ENCODE measurements at places on chromosomes 1 and 21.

- no peak for DNase-seq
Observed at GRCh38 chr1:87753366-87753765, 424.7 kb downstream of the LMO4 start.

- peak; percentile 41 for DNase-seq
Observed at GRCh38 chr1:228647523-228648444, 87.5 kb upstream of the RHOU start.

DNA sequence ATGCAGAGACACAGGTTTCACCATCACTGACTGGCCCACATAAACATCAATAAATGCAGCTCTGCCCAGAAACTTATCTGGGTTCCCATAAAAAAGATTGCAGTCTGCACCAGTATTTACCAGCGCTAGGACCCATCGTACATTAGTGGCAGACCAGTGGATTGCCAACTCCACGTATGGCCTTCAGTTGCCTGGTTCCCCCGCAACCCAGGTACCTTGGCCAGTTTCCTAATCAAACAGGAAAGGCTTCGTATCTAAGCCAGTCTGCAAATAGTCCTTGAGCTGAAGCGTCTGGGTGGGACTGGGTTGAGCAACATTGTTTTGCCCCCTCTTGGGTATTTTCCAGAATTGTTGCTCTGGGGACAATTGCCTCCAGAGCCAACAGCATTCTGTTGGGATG is 1639.3 kb downstream of the MRPL39 start:
- no peak for DNase-seq

DNA sequence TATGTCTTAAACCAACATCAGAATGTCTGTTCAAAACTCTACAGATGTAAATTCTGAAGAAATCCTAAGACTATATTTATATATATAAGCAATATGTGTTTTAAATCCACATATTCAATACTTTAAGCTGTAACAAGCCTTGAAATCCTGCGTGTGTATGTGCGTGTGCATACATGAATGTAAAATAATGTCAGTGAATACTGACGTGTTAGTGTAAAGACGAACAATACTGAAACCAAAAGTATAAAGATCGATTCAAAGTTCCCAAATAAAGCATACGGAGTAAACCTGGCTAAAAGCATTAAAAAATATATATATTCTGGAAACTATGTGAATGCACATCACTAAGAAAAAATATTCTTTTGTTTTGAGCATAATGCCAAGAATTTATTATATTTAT is 668.6 kb upstream of the NCAM2 start:
- DNase-seq: no peak

DNA sequence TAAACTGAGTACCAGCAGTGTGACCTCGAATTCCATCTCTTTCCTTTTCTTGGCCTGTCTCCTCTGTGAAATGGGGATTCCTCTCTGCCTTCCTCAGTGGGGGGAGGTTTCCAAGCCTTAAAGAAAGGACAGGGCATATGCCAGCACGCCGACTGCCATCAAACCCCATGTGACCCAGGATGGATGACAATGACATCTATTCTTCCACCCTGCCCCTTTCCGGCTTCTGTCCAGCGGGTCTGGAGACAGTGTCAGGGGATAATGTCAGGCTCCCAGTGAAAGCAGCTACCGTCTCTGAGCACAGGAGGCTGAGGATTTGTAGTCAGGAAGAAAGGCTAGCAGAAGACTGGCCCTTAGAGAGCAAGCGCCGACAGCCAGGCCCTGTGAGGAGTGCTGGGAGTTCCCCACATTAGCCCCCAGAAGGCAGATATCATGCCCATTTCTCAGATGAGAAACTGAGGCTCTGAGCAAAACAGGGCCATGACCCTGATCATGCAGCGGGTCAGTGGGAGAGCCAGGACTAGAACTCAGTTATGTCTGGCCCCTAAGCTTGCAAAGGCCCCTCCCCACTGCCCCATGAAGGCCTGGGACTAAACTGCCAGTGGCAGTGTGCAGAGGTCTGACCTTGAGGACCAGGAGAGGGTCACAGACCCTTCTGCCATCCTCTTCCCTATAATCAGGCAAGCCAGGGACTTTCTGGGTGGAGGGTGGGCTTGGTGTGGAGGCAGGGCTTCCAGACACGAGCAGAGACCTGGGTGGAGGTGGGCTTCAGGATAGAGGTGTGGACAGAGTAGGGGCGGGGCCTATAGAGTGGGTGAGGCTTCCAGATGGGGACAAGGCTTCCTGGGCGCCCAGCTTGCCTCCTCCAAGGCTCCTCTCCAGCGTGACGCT is 30.1 kb downstream of the CDCA8 start:
- DNase-seq: no peak

DNA sequence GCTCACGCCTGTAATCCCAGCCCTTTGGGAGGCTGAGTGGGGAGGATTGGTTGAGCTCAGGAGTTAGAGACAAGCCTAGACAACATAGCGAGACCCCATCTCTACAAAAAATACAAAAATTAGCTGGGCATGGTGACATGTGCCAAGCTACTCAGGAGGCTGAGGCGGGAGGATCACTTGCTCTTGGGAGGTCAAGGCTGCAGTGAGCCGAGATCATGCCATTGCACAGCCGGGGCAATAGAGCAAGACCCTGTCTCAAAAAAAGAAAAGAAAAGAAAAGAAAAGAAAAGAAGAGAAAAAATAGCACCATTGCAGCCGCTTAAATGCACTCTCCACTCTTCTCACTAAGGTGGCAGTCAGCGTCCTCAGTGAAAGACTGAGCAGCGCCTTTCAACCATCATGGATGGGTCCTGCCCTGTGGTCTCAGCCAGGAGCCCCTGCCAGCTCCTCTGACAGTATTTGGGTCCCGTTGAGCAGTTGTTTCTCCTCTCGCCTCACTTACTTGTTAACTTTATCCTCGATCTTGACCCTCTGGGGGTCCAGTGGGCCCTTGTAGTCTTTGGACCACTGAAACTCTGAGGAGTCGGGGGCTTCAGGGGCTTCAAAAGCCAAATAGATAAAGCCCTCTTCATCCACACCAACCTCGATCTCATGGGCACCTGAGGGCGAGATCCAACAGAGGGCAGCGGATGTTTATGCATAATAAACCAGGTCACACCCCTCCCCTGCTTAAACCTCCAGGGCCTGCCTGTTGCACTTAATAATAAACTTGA is 36.9 kb downstream of the MYOM3 start:
- DNase-seq: no peak

- DNase-seq: no peak
Observed at GRCh38 chr1:30762152-30762929, 4.8 kb upstream of the LAPTM5 start.

DNA sequence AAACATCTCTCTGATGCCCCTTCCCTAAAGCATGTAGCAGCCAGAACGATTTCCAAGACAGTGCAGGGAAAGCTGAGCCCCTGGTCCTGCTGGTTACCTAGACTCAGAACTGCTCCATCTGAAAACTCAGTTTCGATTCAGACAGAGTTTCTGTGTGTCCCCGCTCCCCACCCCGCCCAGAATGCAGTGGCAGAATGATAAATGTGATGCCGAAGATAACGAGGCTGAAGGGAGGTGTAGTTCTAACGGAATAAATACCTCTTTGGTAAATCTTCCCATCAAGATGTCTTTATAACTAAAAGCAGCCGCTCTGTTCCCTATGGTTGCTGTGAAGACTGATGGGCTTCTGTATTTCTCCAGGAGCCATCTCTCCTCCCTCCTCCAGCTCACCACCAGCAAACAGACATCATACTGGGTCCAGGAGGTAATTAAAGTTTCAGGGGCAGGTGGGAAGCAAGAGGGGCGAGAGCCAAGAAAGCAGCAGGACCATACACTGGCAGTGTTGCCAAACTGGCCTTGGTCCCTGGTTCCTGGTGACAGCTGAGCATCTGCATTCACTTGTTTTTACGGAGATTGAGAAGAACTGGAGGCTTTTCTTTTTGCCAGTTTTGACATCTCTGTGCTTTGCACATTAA is 76.9 kb downstream of the DDX20 start:
- no peak for DNase-seq

- DNase-seq: no peak
Observed at GRCh38 chr1:116491700-116492357, 79.0 kb downstream of the CD58 start.

DNA sequence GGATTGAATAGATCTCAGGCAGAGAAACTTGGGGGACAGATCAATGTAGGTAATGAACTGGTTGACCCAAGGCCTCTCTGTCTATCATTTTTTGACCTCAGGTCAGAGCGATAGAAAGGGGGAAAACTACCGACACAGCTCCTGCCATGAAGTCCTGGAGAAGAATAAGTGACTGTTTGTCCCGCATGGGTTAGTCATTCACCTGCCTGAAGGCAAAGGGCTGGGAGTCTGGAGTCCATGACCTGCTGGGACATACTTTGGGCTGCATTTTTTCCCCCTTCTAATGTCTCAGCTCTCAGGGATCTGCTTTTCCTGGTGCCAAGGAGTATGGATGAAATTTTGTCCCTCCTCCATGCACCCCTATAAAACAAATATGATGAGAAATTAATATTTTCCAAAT is 1.6 kb upstream of the ROR1 start:
- DNase-seq: no peak

GRCh38 chr1:55584526-55585401 is 369.6 kb upstream of the USP24 start:
- peak; percentile 75 for DNase-seq

- DNase-seq: no peak
Observed at GRCh38 chr21:46211376-46211775, 17.2 kb downstream of the LSS start.

GRCh38 chr1:23727362-23727811 is 15.9 kb upstream of the ELOA start:
- DNase-seq: peak; percentile 62

DNA sequence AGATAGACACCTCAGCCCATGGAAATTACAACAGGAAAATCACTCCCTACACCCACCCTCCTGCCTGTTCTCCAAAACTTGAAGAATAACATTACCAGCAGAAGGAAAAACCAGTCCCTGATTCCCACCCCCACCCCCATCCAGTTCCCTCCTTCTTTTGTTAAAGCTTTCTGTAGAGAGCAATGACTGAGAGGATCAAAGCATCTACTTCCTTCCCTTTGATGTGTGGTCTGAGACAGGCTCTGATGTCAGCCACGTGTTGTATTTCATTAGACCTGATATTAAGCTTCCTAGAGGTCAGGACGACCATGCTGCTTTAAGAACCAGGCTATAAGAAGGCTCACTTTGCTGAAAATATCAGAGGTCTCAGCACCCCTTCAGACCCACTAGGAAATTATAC is 73.9 kb upstream of the HAO2 start:
- DNase-seq: no peak

- DNase-seq: no peak
Observed at GRCh38 chr1:204495078-204495753, 611 bp upstream of the PIK3C2B start.

DNA sequence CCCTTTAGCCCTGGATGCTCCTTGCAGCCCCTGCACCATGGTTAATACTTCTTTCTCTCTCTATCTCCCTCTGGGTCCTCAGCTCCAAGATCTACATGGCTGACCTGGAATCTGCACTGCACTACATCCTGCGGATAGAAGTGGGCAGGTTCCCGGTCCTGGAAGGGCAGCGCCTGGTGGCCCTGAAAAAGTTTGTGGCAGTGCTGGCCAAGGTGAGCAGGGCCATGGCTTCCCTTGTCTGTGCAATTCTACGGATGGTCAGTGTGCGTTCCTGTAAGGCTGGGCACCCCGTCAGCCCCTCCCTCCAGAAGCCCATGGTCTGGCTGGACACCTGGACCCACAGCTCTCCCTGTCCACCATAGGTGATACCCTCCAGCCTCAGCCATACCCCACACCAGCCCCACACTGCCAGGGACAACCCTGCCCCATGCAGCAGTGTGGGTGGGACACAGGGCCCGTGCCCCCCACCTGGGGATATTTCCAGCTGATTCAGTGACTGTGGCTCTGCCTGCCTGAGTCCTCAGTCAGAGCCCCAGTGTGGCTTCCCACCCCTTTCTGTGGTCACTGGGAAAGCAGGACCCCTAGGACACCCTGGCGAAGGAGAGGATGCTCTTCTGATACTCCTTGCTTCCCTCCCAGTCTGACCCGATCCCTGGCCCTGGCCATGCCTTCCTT is 31.4 kb downstream of the QSOX1 start:
- DNase-seq: no peak

DNA sequence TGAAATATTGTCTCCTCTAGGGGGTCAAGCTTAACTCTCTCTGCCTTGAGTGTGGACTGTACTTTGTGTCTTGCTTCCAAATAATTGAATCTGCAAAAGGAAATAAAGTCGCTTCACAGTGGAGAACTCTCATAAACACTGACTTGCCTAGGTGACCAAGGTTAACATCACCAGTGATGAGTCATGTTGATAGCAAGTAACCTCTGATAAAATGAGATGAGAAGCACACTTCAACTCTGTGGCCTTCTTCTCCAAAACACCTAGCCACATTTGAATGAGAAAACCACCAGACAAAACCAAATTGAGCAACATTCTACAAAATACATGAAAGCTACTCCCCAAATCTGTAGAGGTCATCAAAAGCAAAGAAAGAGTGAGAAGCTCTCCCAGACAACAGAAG is 37.6 kb downstream of the PDE4B start:
- DNase-seq: no peak

- DNase-seq: peak; percentile 67
Observed at GRCh38 chr1:202858331-202858730, 30.6 kb downstream of the RABIF start.

DNA sequence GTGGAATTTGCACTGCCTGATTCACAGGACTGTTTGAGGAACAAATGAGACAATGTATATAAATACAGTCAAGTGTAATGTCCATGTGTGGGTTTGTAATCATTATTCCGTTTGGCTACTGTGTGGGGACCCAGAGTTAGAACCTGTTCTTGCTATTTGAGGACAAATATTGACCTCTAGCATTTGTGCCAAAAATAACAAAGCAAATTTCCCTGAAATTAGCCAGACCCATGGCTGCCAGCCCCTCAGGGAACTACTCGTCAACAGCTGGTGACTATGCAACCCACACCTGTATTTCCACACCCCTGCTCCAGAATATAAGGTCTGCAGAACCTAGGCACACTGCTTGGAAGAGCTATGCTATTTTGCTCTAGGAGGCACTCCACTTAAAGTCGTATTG is 70.7 kb downstream of the KCNJ6 start:
- DNase-seq: no peak

- no peak for DNase-seq
Observed at GRCh38 chr1:29055160-29055559, 68.5 kb downstream of the TMEM200B start.

- peak; percentile 55 for DNase-seq
Observed at GRCh38 chr21:16071092-16071491, 341.3 kb downstream of the USP25 start.

- DNase-seq: no peak
Observed at GRCh38 chr1:204735042-204735441, 49.5 kb upstream of the LRRN2 start.

GRCh38 chr1:36772647-36773495 is 261.4 kb downstream of the GRIK3 start:
- no peak for DNase-seq

GRCh38 chr1:228079601-228080263 is 2.8 kb upstream of the ARF1 start:
- DNase-seq: no peak

DNA sequence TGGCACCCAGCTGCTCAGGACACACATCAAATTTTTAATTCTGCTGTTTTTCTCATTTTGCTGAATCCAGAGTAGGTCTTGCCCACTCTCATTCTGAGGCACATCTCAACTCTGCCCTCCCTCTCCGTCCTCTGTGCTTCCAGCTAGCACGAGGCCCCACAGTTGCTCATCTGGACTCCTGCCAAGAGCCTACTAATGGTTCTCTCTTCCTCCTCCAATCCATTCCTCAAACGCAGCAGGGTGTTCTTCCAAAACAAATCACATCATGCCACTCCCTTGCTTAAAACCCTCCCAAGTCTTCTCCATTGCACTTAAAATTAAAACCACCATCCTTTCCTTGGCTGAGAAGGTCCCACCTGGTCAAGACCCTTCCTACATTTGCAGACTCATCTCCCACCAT is 49.8 kb upstream of the SCAF4 start:
- DNase-seq: peak; percentile 33

- no peak for DNase-seq
Observed at GRCh38 chr1:209583408-209583807, at the start of gene CAMK1G. Gene CAMK1G, plus strand, starts transcription at chr1:209583714. Its CDS starts 11,270 bp downstream, at chr1:209594984.
